ENCODE measurements at places on chromosomes 16 and 17.

DNA sequence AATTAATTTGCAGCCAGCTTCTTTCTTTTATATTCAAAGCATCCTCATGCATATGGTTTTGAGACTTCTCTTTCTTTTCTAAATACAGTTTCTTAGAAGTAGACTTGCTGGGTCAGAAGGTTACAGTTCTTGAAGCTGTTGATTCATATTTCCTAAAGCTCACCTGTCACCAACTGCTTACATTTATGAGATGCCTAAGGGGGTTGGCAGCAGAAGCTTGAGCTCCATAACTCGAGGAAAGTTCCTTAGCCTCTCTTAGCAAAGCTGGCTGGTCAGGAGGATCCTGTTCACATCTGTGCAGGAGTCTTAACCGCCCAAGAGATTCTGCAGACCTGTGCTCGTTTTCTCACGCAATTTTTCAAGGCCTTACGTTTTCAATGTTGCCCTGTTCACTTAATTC is 218.8 kb downstream of the SNX29 start:
- no peak for DNase-seq

GRCh38 chr16:77406680-77407079 is 28.2 kb downstream of the ADAMTS18 start:
- no peak for DNase-seq

DNA sequence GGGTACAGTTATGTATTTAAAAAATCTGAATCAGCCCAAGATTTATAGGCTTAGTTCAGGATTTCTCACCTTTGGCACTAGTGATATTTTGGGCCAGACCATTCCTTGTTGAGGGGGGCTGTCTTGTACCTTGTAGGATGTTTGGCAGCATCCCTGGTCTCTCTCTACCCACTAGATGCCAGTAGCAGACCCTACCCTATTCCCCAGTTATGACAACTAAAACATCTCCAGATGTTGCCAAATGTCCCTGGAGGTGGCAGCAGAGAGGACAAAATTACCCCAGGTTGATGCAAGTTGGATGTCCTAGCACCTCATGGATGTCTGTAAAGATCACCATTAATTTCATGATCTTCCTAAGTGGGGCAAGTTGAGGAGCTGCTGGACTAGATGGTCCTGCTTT is 45.8 kb downstream of the SYT17 start:
- no peak for DNase-seq

DNA sequence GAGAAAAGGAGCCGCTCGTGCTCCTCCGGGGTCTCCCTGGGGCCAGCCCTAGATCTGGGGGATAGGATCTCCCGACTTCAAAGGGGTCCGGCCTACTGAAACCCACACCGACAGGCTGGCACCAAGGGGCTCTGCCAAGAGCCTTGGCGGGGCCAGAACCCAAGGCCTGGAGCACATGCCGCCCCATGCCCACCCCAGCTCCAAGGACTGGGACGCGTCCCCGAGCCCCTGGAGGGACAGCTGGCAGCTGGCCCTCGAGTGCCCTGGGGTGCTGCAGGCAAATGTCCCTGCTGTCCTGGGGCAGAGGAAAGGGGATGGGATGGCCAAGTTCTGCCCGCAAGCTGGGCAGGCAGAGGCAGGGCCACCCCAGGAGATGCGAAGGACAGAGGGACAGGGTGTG is 31.8 kb upstream of the ZFPM1 start:
- DNase-seq: no peak

All from spleen (tissue), 13 donors.